ENCODE measurements at places on chromosomes 11 and 22. TPM values are rescaled to one million over a fixed set of nuclear protein-coding genes. Genes with fewer than 3 reads are reported as not detected.

Gene WNT11
- not detected for total RNA-seq

Gene MRPL11
- total RNA-seq, result 23.8 TPM

Gene PRG3
- not detected for total RNA-seq

Gene FGF3
- total RNA-seq, result not detected

Gene C11orf16
- not detected for total RNA-seq

Gene C11orf87
- not detected for total RNA-seq

Gene PRR5L
- total RNA-seq, result 25.8 TPM

Gene BIK
- 2.6 TPM for total RNA-seq

Gene SLC37A2
- 1.9 TPM for total RNA-seq

Gene CASP4
- 76.8 TPM for total RNA-seq

DNA sequence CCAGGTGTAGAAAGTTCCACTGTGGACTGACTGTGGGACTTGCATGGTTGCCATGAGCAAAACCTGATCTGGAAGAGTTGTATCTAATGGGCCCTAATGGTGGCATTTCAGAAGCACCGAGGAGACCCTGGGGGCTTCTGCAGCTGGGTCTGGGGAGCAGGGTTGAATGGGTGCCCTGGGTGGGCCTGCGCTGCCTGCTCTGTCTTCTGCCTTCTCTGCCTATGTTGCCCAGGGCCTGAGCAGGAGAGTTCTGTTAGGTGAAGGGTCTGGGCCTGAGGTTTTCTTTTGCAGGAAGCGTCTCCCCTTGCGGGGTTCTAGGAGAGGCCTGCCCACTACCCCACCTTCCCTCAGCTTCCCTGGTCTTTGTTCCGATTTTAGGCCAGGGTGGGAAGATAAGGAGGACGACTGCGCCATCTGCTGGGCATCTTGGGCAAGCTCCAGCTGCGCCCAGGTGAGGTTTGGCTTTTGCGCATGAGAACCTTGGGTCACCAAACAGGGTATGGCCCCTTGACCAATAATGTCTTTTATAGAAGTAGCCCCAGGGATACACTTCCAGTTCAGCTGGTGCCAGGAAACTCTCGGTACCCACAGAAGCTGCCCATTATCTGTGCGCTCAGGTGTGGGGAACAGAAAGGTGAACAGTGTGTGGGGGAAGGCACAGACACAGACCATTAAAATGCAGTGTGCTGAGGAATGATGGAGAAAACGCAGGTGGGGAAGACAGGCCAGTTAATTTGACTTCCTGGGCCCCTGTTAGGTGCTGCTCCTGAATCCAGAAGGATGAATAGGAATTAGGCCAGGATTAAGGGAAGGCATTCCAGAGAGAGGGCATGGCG, 23.2 kb downstream of the COMMD9 start:
- H3K4me1 ChIP-seq, result no peaks in the 10 kb centered on the region
- no peak overlapping the region for H3K27ac ChIP-seq
- H3K4me3 ChIP-seq, result no peak overlapping the region
- DNase-seq, result peak; percentile 14
- no peaks in the 10 kb centered on the region for H3K36me3 ChIP-seq

DNA sequence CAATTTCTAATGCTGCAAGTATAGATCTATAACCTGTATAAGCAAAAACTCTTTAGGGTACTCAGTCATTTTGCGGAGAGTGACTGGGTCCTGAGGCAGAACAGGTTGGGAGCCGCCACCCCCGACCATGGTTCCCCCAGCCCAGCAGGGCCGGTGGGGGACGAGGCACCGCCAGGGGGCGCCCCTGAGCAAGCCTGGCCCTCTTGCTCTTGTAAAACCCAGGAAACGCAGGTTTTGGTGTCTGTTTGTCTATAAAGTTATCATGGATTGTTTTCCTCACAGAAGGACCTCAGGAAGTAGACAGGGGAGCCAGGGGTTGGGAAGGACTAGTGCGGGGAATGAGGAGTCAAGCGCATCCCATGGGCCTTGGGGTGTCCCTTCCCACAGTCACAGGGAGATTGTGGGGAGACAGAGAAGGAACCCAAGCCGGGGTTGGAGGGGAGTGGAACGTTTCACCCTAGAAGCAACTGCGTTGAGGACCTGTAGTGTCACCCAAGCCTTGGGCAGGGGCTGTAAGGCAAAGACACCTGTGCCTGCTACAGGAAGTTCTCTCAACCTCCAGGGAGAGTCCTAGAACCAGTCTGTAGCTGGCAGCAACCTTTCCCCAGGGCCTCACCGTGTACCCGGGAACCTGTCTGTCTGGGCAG, 26.4 kb downstream of the KCTD17 start:
- H3K36me3 ChIP-seq, result no peaks in the 10 kb centered on the region
- no peak overlapping the region for H3K4me3 ChIP-seq
- no peaks in the 10 kb centered on the region for H3K27me3 ChIP-seq
- peaks cover 35% of the 10 kb centered on the region for H3K4me1 ChIP-seq

DNA sequence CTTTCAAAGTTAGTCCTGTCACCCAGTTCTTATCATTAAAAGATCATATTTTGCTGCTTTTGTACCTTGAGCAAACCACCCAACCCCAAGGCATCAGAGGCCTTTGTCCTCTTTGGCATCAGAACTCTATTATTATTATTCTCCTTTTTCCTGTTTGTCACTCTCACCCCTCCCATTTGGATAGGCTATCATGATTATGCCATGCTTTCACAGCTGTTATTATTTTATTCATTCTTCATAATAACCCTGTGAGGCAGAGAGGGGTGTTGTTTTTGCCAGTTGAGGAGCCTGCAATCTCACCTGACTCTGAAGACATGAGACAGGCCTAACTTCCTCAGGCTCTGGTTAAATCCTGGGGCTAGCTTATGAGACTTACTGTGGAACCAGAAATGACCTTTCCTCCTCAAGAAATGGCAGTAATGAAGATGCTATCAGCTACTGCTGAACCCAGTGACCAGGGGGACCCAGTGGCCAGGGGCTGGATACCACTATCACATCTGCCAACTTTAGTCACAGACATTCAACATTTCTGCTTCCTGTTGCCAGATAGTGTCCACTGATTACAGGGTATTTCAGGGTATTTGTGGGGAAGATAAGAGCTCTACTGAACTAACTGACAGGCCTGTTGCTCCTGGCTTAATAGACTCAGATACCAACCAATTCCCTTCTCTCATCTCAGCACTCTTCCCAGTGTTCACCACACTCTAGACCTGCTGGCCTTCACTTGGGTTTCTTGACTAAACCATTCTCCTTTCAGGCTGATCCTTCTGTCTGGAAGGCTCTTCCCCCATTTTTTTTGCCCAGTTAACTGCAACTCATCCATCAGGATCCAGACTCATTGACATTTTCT, 11.8 kb upstream of the SWAP70 start:
- H3K27ac ChIP-seq, result no peak overlapping the region
- no peaks in the 10 kb centered on the region for H3K4me1 ChIP-seq
- no peak overlapping the region for H3K4me3 ChIP-seq

DNA sequence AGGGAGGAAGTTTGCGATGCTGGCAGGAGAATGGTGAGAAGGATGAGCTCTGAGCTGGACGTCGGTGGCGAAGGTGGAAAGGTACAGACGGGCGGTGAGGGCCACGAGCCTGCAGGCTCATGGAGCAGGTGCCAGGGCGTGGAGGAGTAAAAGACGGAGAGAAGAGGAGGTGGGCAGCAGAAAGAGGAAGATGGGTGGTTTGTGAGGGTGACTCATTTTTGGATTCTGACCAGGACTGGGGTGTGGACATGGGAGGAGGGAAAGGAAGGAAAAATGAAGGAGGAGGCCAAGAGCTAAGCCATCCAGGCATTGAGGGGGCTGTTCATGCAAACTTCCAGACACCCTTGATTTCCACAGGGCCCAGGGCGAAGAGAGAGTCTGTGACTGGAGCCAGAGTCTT, 3.5 kb downstream of the ZDHHC24 start:
- H3K27ac ChIP-seq, result no peak overlapping the region

DNA sequence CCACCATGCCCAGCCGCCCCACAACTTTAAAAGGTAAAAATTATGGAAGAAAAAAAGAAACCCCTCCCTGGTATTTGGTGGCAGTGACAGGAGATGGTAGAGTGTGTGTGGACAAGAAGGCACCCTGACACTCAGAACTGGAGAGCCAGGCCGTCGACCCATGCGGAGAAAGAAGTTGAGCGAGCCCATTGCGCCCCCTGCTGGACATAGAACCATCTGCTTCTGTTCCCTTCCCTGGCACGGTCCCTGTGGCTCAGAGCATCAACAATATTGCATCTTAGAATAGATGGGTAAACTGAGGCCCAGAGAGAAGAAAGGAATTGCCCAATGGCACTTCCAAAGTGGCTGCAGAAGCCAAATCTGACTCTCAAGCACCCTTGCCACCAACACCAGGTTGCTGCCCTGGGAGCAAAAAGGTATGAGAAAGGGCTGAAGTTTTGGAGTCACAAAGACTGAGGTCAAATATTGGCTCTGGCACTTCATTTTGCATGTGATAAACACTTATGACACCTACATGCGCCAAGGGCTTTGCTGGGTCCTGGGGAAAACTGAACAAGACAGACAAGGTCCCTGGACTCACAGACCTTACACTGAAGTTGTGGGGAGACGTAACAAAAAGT, 8.6 kb downstream of the MRPL11 start:
- H3K36me3 ChIP-seq, result peaks cover 11% of the 10 kb centered on the region
- H3K27me3 ChIP-seq, result no peaks in the 10 kb centered on the region
- peak; percentile 46 for DNase-seq
- H3K4me3 ChIP-seq, result no peak overlapping the region

GRCh38 chr11:118193910-118194566, 17.6 kb upstream of the SCN2B start:
- no peaks in the 10 kb centered on the region for H3K36me3 ChIP-seq
- no peak overlapping the region for H3K4me3 ChIP-seq
- H3K27ac ChIP-seq, result no peak overlapping the region
- H3K27me3 ChIP-seq, result no peaks in the 10 kb centered on the region
- H3K4me1 ChIP-seq, result no peaks in the 10 kb centered on the region

- no peak for DNase-seq
- H3K27ac ChIP-seq, result no peak overlapping the region
- H3K4me1 ChIP-seq, result no peaks in the 10 kb centered on the region
- H3K4me3 ChIP-seq, result no peak overlapping the region
- peaks cover 3% of the 10 kb centered on the region for H3K36me3 ChIP-seq
Measured at GRCh38 chr11:73394416-73395296, 18.5 kb downstream of the RELT start.

GRCh38 chr11:118820412-118821357, 29.7 kb upstream of the DDX6 start:
- no peaks in the 10 kb centered on the region for H3K4me1 ChIP-seq
- H3K4me3 ChIP-seq, result no peak overlapping the region
- H3K27ac ChIP-seq, result no peak overlapping the region
- no peaks in the 10 kb centered on the region for H3K36me3 ChIP-seq

- no peaks in the 10 kb centered on the region for H3K27me3 ChIP-seq
- H3K27ac ChIP-seq, result no peak overlapping the region
- H3K4me1 ChIP-seq, result no peaks in the 10 kb centered on the region
- H3K4me3 ChIP-seq, result no peak overlapping the region
Measured at GRCh38 chr11:130578738-130579368, 130.4 kb downstream of the ADAMTS15 start.

GRCh38 chr11:3189886-3190583, 24.9 kb upstream of the OSBPL5 start:
- no peaks in the 10 kb centered on the region for H3K36me3 ChIP-seq
- DNase-seq, result no peak
- H3K4me1 ChIP-seq, result no peaks in the 10 kb centered on the region

- H3K27ac ChIP-seq, result no peak overlapping the region
- H3K27me3 ChIP-seq, result no peaks in the 10 kb centered on the region
- no peak for DNase-seq
- H3K4me1 ChIP-seq, result peaks cover 7% of the 10 kb centered on the region
- H3K36me3 ChIP-seq, result no peaks in the 10 kb centered on the region
Measured at GRCh38 chr11:9760193-9760575, 96.3 kb downstream of the SWAP70 start.

DNA sequence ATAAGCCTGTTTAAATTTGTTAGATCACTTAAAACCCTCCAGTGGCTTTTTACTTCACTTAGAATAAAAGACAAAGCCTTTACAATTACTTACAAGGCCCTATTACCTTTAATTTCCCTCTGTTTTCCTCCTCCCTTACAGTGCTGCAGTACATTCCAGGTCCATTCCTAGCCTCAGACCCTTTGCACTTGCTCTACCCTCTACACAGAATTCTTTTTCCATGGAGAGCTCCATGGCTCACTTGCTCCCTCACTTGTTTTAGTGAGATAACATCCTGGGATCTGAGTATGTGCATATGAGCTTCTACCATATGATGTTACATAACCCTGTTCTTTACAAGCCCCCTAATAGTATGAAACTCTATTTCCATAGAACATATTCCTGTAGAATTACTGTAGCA, 24.4 kb downstream of the ZNF214 start:
- no peaks in the 10 kb centered on the region for H3K36me3 ChIP-seq
- no peak overlapping the region for H3K27ac ChIP-seq
- H3K4me1 ChIP-seq, result no peaks in the 10 kb centered on the region
- no peak overlapping the region for H3K4me3 ChIP-seq

GRCh38 chr22:22666307-22667091, 22.1 kb downstream of the GGTLC2 start:
- H3K36me3 ChIP-seq, result no peaks in the 10 kb centered on the region
- H3K27ac ChIP-seq, result no peak overlapping the region
- H3K27me3 ChIP-seq, result no peaks in the 10 kb centered on the region
- DNase-seq, result no peak
- no peak overlapping the region for H3K4me3 ChIP-seq

DNA sequence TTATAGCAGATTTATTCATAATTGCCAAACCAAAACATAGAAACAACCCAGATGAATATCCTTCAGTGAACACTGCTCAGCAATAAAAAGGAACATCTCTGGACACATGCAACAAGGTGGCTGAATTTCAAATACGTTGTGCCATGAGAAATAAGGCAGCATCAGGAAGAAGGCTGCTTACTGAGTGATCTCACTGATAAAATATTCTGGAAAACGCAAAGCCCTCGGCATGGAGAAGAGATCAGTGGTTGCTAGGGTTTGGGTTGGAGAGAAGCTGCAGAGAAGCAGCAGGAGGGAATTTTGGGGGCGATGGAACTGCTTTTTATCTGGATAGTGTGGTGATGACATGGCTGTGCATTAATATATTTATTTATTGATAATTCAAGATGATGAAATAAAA, 11.0 kb upstream of the SHANK2 start:
- no peak for DNase-seq
- no peak overlapping the region for H3K27ac ChIP-seq
- H3K4me3 ChIP-seq, result no peak overlapping the region
- no peaks in the 10 kb centered on the region for H3K4me1 ChIP-seq
- no peaks in the 10 kb centered on the region for H3K36me3 ChIP-seq

DNA sequence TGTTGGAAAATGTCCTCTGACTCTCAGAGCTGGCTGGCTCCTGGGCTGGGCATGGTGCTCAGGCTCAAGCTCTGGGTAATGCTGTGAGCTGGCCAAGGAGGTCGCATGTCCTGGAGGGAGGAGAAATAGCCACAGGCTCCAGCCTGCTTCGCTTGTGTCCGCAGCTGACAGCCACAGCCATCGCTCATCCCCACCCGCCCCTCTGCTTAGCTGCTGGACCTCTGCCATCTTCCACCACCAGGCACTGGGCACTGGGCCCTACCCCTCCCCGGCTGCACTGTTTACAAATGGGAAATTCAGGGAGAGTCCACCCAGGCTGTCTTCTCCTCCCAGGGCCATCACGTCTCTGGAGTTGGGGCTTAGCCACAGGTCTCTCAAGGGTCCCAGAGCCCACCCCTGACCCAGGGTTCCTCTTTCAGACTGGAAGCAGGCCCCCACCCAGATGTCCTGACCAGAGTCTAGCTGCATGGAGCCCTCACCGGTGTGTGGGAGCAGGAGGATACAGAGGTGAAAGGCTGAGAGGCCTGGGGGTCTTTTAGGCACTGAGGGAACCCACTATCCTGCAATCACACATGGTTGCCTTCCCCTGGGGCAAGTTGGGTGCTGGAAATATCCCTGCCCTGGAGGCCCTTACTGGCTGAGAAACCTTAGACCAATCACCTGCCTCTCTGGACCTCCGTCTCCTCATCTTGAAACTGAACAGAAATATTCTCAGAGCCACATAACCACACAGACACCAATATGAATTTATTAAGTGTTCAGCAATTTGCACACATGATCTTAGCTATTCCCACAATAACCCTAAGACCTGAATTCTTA, 62.7 kb downstream of the CD82 start:
- no peak for DNase-seq
- no peaks in the 10 kb centered on the region for H3K4me1 ChIP-seq
- H3K36me3 ChIP-seq, result no peaks in the 10 kb centered on the region
- no peaks in the 10 kb centered on the region for H3K27me3 ChIP-seq

Data from naive thymus-derived CD4-positive, alpha-beta T cell (primary cell).